ENCODE measurements at places on chromosomes 3 and 15.
A peak's percentile ranks its signal among the peaks of the same experiment; 100 is the strongest.

- DNase-seq: no peak
Observed at GRCh38 chr3:21781355-21781754, 30.3 kb upstream of the ZNF385D start.

DNA sequence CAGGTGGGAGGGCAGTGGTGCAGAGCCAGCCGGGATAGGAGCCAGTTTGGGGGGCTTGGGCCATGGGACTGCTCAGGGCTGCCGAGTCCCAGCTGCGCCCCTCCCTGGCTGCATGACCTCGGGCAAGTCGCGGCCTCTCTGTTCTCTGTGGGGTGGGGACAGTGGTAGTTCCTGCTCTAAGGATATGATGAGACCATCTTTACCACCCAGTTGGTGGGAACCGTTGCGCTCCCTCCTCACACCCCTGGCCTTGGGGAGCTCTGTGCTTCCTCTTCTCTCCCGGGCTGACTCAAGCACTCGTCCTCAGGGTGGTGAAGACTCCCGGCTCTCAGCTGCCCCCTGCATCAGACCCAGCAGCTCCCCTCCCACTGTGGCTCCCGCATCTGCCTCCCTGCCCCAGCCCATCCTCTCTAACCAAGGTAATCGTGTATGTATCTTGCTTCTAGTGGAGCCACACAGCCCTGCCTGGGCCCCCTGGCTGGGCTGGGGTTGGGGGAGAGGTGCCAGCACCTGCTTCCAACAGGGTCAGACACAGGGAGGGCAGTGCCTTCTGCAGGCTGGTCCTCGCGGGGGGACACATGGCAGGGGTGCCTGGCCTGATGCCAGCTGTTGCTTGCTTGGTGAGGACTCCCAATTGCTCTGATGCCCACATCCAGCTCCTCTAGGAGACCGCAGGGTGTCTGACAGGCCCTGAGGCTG lies 15.1 kb upstream of the STAB1 start:
- no peak for DNase-seq

- peak; percentile 81 for DNase-seq
Observed at GRCh38 chr15:52464478-52464877, 64.2 kb downstream of the MYO5A start.

DNA sequence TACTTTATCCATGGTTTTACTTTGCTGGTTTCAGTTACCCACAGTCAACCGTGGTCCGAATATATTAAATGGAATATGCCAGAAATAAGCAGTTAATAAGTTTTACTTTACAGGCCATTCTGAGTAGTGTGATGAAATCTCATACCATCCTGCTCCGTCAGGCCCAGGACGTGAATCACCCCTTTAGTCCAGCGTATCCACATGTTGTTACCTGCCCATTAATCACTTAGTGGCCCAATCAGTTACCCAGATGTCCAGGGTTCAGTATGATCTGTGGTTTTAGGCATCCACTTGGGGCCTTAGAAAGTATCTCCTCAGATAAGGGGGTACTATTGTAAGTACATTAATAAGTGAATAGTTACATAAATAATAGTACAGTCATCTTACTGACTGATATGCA lies 88.0 kb downstream of the TTBK2 start:
- no peak for DNase-seq

GRCh38 chr15:88011533-88011932 lies 245.0 kb downstream of the NTRK3 start:
- DNase-seq: no peak

GRCh38 chr15:62933386-62933785 lies 109.2 kb upstream of the TPM1 start:
- DNase-seq: no peak

DNA sequence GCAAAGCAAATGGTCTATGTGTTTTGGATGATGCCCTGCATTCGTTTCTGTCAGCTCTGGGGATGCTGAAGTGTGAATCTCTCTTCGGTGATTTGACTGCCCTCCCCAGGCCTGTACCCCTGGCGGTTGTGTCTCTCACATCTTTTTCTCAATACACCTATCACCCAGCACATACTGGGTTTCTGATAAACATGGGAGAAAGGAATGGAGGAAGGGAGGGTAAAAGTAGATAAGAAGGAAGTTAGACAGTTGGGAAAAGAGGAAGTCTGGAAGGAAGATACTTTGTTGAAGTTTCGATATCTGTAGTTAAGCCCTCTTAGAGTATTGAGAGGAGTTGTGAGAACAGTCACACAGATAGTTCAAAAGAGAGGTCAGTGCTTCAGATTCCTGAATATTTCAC lies 35.8 kb upstream of the LRTM1 start:
- DNase-seq: no peak

- DNase-seq: no peak
Observed at GRCh38 chr3:18114894-18115293, 310.2 kb downstream of the SATB1 start.

GRCh38 chr3:468172-468571 lies 271.6 kb downstream of the CHL1 start:
- no peak for DNase-seq

GRCh38 chr3:195268576-195269309 lies 2.2 kb downstream of the XXYLT1 start:
- DNase-seq: no peak

DNA sequence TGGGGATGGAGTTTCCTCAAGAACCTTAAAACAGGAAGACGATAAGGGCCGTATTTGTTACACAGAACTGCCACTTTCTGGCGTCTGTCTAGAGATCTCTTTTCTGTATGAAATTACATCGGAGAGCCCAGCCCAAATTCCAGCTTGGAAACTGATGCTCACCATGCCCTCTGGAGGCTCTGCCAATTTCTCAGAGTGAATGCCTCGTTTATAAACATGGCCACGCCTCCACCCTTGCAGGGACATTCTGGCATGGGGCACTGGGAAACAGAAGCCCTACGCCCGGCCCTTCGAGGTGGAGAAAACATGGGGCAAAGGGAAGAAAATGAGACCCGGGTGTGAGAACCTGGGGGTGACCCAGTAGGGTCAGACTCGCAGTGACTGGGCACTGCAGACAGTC lies 53.4 kb upstream of the SEC13 start:
- no peak for DNase-seq

- DNase-seq: no peak
Observed at GRCh38 chr3:127035677-127036076, 52.8 kb downstream of the PLXNA1 start.

DNA sequence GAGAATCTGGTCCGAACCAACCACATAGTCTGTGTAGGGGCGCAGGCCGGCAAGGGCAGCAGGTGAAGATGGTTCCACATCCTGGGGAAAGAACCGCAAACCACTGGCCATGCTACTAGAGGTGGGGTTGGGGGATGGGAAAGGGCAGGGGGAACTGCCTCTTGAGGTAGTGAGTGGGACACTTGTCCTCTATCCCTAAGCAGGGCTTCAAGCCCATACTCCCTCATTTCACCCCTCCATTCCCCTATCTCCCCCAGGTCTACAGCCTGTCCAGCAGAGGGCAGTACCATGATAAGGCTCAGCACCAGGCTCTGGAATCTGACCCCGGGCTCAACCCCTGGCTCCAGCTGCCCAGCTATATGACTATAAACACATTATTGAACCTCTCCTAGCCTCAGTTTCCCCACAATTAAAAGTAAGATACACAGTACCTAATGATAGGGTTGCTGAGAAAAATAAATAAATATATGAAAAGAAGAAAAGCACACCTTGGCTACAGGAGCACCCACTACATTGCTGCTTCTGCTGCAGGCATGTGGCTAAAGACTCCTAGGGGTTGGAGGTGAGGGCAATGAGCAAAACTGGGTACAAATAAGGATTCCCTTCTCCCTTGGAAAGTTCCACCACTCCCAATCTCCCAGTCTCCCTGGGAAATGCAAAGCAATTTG lies 6.3 kb downstream of the GORASP1 start:
- peak; percentile 63 for DNase-seq

- no peak for DNase-seq
Observed at GRCh38 chr15:60004846-60005351, 788 bp downstream of the FOXB1 start.

DNA sequence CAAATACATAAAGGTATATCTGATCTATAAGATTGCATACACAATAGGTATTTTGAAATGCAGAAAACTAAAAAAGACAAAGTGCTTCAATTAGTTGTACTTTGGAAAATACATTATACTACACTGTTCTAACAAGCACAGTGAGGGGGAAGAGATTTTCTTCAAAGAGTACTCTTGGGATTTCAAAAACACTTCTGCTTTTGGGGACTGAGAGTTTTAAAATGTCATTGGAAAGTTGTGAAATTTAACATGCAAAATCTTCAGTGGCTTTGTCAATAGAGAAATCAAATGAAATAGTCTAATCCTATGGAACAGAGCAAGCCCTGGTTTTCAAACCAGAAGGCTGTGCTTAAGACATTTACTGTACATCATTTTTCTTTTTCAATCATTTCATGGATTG lies 322.2 kb upstream of the SEMA6D start:
- no peak for DNase-seq

DNA sequence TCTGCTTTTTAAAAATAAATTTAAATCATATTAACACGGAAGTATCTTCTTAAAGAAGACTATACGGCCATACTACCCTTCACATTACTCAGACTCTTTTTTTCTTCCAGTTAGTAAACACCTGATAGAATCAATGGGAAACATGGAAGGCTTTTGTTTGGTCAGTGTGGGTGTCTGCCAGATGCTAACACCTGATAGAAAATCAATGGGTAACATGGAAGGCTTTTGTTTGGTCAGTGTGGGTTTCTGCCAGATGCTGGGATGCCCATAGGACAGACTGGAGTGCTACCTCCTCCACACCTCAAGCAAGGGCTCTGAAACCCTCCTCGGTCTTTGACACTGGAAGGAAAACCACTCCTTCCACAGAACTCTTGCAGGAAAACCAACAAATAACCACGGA lies 29.2 kb downstream of the HACL1 start:
- no peak for DNase-seq

DNA sequence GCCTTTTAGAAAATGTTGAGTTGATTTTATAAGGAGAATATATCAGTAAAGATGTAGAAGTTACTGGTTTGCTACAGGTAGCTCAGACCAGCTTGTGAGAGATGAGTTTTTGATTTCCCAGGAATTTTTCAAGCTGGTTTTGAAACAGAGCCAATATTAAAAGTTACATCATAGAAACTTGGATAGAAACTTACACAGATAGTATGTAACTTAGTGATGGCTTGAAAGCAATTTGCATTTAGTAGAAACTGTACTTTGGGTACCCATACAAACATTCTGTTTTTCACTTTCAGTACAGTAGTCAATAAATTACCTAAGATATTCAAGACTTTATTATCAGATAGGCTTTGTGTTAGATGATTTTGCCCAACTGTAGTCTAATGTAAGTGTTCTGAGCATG lies 93.4 kb downstream of the RBMS3 start:
- no peak for DNase-seq

DNA sequence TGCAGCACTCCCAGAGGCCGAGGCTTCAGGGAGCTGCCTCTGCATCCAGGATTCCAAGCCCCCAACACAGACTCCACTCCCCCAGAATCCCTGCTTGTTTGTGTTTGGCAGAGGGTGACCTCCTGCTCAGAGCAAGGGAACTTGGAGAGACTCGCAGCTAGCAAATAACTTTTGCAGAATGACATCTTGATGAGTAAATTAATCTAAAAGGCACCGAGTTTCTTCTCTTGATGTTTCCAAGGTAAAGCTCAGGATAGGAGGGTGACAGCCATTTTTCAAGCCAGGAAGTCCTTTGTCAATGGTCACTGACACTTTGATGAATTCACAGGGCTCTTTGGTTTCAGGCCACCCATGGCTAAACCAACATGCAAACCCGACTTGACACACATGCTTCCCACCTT lies 523.0 kb downstream of the NTRK3 start:
- DNase-seq: no peak

DNA sequence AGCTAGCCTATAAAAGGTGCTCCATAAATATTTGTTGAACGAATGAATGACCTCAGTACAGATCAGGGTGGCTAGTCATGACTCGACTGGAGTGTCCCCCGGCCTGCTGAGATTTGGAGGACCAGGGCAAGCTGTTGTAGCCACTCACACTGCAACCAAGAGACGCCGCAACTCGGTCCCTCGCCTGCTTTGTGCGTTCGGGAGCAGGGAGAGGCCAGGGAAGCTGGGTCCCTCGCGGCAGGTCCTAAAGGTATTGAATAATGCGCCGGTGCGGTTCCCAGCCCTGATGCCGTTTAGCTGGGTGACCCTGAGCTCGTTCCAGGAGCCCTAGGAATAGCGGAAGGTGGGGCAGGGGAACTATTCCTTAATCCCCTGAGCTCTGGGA lies 1.8 kb downstream of the IGDCC4 start:
- DNase-seq: no peak

DNA sequence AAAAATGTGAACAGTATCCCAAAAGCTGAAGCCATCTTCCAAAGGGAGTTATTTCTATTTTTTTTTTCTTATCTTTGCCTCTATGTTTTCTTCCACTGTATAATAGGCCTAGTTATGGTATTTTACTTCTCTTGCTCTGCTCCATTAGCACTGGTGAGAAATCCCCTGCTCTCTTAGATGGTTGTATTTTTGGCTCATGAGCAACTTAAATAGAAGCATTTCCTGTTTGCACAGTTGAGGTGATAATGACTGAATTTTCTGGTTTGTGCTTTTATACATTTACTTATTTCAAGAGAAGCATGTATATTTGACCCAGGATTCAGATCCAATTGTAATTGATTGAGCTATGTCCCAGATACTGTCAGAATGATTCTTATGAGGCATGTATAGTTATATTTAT lies 61.6 kb upstream of the CD200R1L start:
- DNase-seq: no peak

GRCh38 chr15:43920254-43920600 lies 93.4 kb downstream of the WDR76 start:
- DNase-seq: no peak
